ENCODE measurements at places on chromosomes 5 and 9.

DNA sequence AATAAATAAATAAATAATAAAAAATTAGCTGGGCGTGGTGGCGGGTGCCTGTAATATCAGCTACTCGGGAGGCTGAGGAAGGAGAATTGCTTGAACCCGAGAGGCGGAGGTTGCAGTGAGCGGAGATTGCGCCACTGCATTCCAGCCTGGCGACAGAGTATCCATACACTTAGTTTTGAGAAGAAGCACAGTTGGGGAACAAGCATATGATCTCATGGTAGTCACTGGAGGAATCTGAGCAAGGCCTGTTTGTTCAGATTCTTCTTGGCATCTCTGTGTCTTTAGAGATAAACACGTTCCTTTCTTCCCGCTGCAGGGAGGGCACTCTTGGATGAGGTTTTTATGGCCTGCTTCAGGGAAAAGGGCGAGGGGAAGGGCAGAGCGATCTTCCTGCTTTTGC, 15.6 kb upstream of the DENND1A start:
- no peak for DNase-seq

GRCh38 chr5:97124335-97124734, 18.1 kb downstream of the LIX1 start:
- no peak for DNase-seq

DNA sequence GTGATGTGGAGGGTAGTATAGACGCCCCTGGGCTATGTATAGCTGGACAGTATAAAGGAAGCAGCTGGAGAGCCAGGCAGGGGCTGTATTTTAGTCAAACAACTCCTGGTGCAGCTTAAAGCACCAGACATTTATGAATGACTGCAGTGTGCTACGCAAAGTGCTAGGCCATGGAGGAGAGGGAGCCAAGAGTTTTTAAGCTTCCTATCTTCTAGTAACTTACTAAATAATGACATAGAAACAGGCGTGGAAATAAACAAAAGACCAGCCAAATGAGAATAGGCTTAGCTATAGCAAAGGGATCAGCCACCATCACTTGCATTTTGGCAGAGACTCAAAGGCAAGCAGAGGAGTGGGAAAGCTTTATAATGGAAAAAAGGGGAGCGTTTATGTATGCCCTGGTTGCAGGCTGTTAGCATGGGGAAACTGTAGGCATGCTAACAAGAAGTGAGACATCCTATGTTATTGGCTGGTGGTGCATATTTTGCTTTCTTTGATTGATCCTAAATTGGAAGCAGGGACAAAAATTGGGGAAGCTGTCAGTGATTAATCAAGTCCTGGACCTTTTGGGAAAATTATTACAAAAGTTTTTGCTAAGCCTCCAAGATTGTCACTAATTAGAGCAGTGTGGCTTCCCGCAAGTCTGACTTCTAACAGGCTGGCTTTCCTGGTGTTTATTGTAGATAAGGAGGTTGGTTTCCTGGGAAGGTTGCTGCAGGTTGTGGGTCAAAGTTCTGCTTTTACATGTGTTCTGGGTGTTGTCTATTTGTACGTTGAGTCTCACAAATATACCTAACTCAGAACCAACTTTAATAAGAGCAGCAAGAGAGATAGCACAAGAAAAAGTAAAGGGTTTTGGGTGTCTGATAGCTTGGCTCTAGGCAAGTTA, 46.6 kb downstream of the RAB3C start:
- no peak for DNase-seq

DNA sequence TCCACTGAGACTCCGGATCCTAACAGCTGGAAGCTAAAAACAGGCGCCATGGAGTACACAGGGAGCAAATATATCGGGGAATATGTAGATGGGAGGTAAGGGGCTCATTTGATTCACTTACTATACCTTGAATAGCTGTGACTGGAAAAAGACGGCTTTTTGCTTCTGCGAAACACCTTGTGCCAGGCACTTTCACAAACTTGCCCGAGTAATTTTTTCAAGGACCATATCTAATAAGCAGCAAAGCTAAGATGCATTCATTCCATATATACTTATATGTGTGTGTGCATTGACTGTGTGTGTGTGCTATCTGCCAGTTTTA, 178 bp downstream of the MORN5 start:
- DNase-seq, result no peak

DNA sequence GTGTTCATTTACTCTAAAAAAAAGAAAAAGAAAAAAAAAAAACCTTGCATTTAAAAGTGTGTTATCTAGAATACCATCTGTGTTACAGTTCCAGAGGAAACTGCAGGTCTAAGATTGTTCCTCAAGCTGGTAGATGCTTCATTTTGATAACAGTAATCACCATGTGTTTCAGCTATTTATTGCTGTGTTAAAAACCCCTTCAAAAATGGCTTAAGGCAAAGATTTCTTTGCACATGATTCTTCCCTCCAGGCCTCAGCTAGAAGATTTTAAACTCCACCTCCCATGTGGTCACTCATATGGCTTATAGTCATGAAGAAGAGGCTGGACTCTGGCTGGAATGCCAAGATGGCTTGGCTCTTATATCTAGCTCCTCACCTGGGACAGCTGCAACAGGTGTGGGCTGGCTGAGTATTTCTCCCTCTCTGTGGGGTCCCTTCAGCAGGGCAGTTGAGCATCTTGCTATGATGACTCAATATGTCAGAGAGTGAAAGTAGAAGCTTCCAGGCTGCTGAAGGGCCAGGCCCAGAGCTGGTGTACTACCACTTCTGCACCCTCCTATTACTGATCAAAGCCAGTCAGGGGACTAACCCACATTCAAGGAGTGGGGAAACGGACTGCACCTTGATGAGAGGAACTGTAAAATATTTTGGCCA, 920.4 kb upstream of the DMAC1 start:
- no peak for DNase-seq

DNA sequence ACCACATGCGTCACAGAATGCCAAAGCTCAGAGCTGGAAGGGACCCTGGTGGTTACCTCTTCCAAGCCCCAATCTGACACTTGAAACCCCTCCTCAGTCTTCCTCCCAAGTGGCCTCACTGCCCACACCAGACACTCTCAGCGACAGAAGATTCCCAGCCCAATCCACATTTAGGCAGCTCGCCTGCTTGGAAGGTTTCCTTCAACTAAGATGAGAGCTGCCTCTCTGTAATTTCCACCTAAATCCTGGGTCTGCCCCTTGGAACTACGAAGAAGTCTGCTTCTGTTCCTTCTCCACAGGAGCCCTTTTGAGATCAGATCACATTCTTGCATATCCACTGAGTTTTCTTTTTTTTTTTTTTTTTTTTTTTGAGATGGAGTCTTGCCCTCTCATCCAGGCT, 83.7 kb downstream of the PAX5 start:
- DNase-seq, result no peak

DNA sequence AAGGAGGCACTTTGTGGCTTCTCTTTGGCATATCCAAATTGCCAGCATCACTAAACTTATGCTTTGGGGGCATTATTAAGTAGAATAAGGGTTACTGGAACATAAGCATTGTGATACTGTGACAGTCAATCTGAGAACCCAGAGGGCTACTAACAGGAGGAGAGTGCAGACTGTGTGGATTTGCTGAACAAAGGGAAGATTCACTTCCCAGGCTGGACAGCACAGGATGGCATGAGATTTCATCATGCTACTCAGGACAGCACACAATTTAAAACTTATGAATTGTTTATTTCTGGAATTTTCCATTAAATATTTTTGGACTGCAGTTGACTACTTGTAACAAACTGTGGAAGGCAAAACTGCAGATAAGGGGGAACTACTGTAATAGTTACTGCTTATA, 212.5 kb downstream of the TMC1 start:
- DNase-seq, result no peak

- DNase-seq, result no peak
Measured at GRCh38 chr9:98385751-98386150, 130.3 kb upstream of the TBC1D2 start.
